NCI-H510A treated with DMSO at 0.1 percent for 48 hours (cell line): ENCODE measurements at places on chromosomes 13 and 19.

DNA sequence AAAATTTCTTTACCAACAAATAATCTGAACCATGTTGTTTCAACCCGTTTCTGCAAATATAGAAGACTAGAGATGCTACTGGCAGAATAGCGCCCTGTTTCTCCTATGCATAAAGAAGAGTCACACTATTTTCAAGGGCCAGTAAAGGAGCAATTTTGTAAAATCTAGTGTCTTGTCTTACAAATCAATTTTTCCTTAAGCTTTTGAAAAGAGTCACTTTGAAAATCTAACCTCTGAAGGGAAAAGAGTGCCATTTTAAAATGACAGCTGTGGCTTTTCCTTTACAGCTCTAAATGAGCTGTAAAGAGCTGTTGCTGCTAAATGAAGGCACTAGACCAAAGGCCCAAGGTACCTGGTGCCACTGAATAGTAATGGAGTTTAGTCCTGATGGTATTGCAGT lies 16.9 kb upstream of the GTF2F2 start:
- DNase-seq = no peak

DNA sequence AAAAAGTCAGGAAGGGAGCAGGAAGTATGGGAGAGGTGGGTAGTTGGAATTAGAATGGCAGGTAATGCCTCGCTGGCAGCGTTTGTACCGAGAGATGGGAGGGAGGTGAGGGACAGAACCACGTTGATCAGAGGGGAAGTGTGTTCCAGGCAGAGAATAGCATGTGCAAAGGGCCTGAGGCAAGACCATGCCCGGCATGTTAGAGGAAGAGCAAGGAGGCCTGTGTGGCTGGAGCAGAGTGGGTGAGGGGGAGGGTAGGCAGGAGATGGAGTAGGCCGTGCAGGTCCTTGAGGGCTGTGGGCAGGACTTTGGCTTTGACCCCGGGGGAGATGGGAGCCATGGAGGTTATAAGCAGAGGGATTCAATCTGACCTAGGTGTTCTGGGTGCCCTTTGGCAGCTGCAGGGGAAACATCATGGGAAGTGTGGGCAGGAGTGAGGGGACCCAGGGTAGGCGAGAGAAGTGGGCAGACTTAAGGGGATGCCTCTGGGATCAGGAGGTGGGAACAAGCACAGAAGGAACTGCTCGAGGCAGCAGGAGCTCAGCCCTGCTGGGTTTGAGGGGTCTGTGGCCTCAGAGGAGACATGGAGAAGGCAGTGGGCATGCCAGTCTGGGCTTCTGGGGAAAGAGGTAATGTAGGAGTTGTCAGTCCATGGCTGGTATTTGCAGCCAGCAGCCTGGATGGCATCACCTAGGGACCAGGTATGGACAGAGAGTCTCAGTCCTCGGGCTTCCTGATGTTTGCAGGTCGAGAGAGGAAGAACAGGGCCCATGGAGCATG lies 48.8 kb downstream of the CD320 start:
- no peak for DNase-seq

- DNase-seq = no peak
Measured at GRCh38 chr13:71876648-71877255, 9.7 kb upstream of the DACH1 start.

GRCh38 chr19:28535352-28535775 lies 677.6 kb downstream of the UQCRFS1 start:
- DNase-seq = no peak

GRCh38 chr13:52345048-52345447 lies 60.9 kb downstream of the THSD1 start:
- DNase-seq = no peak

DNA sequence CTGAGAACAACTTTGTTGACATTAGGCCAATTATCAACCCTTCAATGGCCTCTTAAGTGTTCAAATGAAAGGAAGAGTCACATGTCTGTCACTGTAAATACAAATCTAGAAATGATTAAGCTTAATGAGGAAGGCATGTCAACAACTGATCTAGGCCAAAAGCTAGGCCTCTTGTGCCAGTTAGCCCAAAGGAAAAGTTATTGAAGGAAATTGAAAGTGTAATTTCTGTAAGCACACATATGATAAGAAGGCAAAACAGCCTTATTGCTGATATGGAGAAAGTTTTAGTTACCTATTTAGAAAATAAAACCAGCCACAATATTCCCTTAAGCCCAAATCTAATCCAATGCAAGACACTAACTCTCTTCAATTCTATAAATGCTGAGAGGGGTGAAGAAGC lies 604.7 kb downstream of the SLITRK6 start:
- peak; percentile 84 for DNase-seq
